IPS DF 19.7 (cell line): ENCODE measurements at places on chromosomes 6 and 20.

- DNase-seq: no peak
Measured at GRCh38 chr6:164151161-164152120, 736.9 kb downstream of the QKI start.

DNA sequence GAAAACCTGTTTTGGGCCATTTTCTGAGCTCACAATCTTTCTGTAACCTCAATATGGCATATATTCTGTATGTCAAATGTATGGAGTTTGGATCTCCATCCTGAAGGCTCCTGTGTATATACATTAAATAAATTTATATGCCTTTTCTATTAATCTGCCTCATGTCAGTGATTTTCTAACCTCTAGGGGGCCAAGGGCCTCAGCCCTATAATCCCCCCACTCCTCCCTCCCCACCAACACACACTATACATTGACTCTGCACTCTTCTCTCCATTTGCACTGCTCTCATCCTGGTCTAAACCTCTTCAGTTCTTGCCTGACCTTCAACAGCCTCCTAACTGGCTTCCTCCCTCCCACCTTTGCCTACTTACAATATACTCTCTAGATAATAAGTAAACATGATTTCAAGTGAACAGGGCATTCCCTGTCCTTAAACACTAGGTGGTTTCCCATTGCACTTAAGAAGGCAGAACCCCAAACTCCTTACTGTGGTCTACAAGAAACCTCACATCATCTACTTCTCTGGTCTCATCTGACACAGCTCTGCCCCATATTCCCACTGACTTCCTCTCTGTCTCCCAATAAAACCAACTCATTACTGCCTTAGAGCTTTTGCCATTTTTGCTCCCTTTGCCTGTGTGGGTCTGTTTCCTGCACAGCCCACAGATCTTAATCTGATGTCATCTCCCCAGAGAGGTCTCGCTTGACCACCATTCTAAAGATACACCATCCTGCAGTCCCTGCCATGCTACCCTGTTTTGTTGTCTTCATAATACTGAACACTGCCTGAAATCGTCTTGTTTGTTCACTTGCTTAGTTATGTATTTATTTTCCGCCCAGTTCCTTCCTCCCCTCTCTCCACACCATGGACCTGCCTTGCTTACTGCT lies 213.7 kb downstream of the SYNE1 start:
- DNase-seq: no peak

- no peak for DNase-seq
Measured at GRCh38 chr6:105803442-105803841, 282.7 kb upstream of the PRDM1 start.

DNA sequence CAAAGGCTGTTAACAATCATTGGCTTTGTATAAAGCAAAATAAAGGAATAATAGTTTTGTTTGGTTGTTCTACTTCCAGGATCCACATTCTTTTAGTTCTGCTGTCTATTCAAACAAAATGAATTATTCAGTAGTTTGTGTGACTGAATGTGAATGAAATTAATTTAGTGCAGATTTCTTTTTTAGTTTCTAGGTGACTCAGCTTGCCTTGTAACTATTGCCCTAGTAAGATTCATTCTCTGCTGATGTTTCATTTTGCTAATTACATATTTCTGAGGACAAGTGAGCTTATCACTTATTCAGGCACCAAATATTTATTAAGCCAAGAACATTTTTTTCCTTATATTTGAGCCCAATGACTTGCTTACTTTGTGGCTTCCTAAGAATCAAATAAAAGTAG lies 46.5 kb upstream of the RIPOR2 start:
- no peak for DNase-seq

GRCh38 chr20:45507011-45507820 lies 8.2 kb downstream of the SPINT3 start:
- DNase-seq: no peak

- DNase-seq: no peak
Measured at GRCh38 chr20:51535075-51535386, 7.5 kb downstream of the NFATC2 start.

- DNase-seq: no peak
Measured at GRCh38 chr6:128067446-128068118, 166.7 kb upstream of the THEMIS start.

DNA sequence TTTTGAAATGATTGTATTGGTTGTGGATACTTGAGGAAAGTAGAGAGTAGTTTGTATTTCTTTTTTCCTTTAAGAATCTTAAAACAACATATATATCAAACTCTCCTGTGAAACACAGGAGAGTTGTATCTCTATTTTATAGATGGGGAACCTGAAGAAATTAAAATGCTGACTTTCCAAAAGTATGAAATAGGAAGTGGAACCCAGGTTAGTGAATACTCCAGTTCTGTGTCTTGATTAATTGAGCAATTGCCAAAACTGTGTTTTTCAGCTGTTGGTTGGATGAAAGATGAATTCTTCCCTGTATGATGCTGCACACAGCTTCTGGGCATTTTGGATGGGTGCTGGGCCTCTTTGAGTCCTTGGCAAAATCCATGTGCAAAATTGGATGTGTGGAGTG lies 86.3 kb downstream of the ARID1B start:
- no peak for DNase-seq

DNA sequence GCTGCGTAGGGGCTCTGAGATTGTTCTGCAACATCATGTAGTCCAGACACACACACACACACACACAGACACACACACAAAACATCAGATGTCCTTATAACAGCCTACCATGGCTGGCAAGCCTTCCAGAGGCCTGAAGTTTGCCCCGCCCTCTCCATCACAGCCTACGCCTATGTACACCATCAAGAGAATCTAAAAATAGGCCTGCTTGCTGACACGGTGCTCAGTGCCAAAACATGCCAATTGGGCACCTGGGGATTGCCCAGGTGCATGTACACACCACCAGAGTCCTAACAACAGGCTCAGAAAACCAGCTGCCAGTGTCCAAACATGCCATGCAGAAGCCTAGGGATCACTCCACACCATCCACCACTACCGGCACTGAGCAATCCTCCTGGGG lies 391.7 kb upstream of the SPTLC3 start:
- DNase-seq: no peak

DNA sequence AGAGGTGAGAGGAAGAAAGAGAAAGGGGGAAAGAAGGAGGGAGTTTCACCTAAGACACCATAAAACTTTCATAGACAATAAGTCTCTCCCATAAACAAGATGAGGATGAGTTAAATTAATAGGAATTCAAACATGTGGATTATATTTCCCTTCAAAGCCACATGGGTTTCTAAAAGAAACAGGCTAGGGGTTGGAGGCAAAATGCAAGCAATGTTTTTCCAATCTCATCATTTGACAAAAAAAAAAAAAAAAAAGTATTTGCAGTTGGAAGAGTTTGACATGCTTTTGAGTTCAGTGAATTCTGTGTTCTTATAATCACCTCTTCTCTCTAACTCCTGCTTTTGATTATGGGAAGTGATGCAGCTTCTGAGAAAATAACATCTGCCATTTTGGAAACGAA lies 286.5 kb upstream of the PRND start:
- DNase-seq: no peak

DNA sequence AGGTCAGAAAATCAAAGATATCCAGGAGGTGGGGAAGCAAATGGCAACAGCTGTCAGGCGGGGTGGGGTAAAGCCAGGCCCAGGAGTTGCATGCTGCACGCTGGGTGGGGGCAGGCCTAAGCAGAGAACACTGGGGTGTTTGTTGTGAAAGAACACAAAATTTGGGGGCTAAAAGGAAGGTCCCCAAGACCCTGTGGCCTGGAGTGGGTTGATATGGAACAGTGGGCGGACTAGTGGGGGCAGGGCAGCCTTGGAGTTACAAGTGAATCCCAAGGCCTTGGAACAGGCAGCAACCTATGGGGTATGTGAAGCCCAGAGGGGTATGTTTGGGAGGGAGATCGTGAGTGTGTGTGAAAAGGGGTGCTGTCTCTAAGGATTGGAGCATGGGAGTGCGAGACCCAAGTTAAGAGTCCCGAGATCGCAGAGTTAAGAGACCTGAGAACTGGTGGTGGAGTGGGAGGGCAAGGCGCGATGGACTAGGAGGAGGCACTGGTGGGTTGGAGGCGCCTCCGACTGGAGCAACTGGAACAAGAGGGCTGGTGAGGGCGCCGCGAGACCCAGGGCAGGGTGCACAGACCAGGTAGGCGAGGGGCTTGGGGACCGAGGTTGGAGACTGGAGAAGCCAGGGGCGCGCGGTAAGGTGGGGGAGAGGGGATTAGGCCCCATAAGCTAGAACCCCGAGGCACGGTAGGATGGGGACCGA lies 658 bp downstream of the CUL7 start:
- DNase-seq: no peak

DNA sequence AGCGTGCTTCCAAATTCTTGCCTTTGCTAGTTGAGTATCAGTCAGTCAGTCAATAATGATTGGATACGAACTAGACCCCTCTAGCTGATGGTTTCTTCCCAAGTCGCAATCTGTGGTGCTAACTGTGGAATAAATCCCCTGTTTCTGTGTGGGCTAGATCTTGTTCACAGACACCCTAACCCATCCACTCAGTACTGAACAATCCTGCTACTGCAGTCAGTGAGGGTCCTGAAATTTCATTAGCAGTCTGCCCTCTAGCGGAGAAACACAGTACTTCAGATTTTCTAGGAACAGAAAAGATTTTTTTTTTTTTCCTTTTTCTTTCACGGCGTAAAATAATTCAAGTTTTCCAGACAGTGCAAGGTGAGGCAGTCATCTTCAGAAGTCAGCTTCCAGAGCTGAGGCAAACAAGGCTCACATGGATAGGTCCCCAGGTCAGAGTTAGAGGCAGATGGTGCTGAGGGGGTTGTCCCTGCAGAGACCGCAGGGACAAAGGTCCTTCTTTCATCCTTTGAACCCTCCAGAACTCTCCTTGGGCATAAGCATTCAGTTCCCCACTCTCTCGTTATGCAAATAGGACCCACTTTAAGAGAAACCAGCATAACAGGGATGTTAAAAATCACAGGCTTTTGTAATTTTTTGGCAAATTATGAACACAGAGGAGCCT lies 119.6 kb downstream of the SCML4 start:
- no peak for DNase-seq

- DNase-seq: no peak
Measured at GRCh38 chr20:22652681-22653588, 68.6 kb upstream of the FOXA2 start.

DNA sequence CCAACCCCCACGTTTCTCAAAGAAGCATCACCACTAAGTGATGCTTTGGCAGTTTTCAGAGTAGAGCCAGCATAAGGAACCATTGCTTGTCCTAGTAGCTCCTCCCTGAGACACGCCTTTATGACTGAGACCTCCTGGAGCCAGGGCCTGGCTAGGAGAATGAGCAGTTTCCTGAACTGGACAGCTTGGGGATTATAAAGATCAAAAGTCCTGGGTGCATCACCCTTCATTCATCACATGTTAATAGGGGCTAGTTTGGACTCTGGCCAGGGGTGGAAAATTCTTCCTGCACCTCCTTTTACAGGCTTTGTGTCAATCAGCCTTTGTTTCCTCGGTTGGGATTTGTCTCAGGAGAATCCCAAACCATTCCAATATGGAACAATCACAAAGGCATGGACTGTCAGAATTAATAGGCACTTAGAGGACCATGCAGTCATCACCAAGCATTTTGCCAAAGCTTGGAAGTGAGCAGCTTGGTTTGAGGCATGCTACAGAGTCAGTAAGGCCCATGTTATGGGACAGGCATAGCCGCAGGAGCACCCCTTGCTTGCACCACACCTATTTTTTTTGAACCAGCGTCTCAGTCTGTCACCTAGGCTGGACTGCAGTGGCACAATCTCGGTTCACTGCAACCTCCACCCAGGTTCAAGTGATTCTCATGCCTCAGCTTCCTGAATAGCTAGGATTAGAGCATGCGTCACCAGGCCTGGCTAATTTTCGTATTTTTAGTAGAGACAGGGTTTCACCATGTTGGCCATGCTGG lies 64.9 kb upstream of the TGM3 start:
- DNase-seq: no peak

- no peak for DNase-seq
Measured at GRCh38 chr6:32852844-32853540, 512 bp downstream of the TAP1 start.

DNA sequence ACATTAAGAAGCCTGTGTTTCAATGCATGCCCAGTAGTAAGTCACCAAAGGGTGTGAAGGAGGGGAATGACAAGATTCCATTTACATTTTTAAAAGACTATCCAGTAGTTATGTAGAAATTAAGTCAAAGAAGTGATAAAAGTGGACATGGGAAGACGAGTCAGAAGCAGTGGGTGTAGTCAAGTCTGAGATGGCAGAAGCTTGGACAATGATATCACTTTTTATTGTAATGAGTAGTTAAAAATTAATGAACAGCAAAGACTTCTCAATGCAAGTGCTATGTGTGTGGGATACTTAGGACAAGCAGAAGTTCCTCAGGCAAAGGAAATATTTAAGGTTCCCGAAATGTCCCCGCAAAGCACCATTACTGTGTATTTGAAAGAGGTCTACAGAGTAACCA lies 156.0 kb downstream of the DST start:
- DNase-seq: no peak

GRCh38 chr6:143652841-143653331 lies 24.9 kb upstream of the PHACTR2 start:
- no peak for DNase-seq

GRCh38 chr20:40563296-40563950 lies 125.6 kb downstream of the MAFB start:
- DNase-seq: no peak

GRCh38 chr20:57876163-57876562 lies 166.3 kb upstream of the PMEPA1 start:
- DNase-seq: no peak

DNA sequence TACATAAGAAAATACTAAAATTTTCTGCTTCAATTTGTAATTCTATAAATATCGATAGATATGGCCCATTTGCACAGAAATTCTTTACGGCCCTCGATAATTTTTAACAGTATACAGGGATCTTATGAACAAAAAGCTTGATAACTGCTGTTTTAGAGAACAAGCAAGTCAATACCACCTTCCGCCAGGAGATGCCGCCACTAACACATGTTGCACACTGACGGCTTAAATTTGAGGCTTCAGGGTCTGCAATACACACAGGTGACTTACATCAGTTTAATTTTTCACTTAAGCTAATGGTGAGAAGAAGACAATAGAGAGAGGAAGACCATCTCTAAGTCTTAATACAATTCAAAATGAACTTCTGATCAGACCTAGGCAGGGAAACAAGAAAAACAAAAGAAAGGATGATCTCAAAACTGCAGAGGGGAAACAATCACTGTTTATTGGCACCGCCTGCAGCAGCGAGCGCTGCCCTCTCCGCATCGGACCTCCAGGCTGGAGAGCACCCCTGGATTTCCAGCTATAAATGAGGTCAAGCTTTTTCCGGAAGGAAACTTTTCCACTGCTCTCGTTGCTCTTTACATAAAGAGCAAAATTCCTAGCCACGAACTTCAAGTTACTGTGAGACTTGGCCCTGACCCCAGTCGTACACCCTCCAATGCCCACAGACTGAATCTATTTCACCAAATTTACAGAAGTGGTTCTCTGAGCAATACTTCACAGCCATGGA lies 53.9 kb downstream of the OTOR start:
- no peak for DNase-seq

- no peak for DNase-seq
Measured at GRCh38 chr20:17648315-17648646, 33.8 kb downstream of the RRBP1 start.

GRCh38 chr6:157049133-157049532 lies 272.0 kb downstream of the ARID1B start:
- DNase-seq: no peak

GRCh38 chr20:32125506-32125905 lies 16.0 kb downstream of the TM9SF4 start:
- no peak for DNase-seq
